Activated T-cell treated with anti-CD3 and anti-CD28 coated beads, Interleukin-2, amount 50 U/mL, for 72 hours (primary cell): ENCODE measurements at places on chromosomes 4 and X. TPM values are rescaled to one million over a fixed set of nuclear protein-coding genes. Genes with fewer than 3 reads are reported as not detected.

GRCh38 chr4:145566086-145566708 is 53.0 kb upstream of the MMAA start:
- no peaks in the 10 kb centered on the region for H3K4me1 ChIP-seq
- no peak overlapping the region for H3K27ac ChIP-seq
- peaks cover 4% of the 10 kb centered on the region for H3K36me3 ChIP-seq
- no peak for DNase-seq
- H3K4me3 ChIP-seq, result no peak overlapping the region
- H3K27me3 ChIP-seq, result peaks cover 60% of the 10 kb centered on the region

DNA sequence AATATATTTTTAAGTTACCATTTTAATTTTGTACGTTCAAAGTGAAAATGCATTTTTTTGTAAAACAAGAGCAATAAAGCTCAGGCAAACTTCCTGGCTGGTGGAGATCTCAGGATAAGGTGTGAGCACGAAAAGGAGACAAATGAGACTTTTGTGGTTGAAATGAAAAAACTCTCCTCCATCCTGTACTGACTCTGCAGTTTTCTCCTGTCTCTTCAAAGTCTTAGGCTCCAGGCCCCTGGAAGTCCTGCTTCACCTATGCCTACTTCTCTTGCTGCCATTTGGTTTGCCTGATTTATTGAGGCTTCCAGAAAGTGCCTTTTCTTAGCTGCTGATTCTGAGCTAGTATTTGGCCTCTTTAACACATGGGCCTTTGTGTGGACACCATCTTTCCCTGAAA is 77.7 kb downstream of the MAML3 start:
- H3K36me3 ChIP-seq, result no peaks in the 10 kb centered on the region
- no peak for DNase-seq
- H3K27me3 ChIP-seq, result peaks cover 36% of the 10 kb centered on the region
- H3K4me3 ChIP-seq, result no peak overlapping the region
- H3K4me1 ChIP-seq, result peaks cover 61% of the 10 kb centered on the region
- H3K27ac ChIP-seq, result no peak overlapping the region

DNA sequence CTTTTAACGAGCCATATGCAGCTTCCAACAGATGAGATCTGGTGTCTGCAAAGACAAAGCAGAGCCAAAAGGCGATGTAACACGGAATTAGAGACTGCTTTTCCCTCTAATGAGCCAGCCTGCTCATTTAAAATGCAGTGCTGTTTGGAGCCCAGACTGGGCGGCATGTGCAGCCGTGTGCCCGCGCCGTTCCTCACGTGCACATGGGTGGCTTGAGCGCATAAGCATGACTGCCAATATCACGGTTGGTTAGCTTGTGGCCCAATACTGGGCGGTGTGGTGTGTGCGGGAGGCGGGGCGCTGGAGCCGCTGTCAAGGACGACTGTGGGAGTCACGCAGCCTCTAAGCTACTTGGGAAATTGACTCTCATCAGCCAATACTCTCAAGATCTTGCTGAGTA is 87.0 kb upstream of the SCOC start:
- no peaks in the 10 kb centered on the region for H3K36me3 ChIP-seq
- no peaks in the 10 kb centered on the region for H3K4me1 ChIP-seq
- no peak for DNase-seq
- H3K27me3 ChIP-seq, result no peaks in the 10 kb centered on the region
- H3K27ac ChIP-seq, result no peak overlapping the region

FGB gene
- total RNA-seq, result not detected

F8A2 gene
- not detected for total RNA-seq

FAM236A gene
- not detected for total RNA-seq
